Tibial nerve (tissue), 4 donors: ENCODE measurements at places on chromosomes 13 and 19. TPM values are rescaled to one million over a fixed set of nuclear protein-coding genes. Genes with fewer than 3 reads are reported as not detected.

GRCh38 chr19:48400018-48400742 lies 6.7 kb downstream of the GRIN2D start:
- DNase-seq, result peak; percentile 37
- H3K4me3 ChIP-seq, result no peak overlapping the region
- no peaks in the 10 kb centered on the region for H3K4me1 ChIP-seq

GRCh38 chr13:39016787-39017186 lies 21.1 kb downstream of the PROSER1 start:
- H3K27me3 ChIP-seq, result no peaks in the 10 kb centered on the region
- peaks cover 81% of the 10 kb centered on the region for H3K36me3 ChIP-seq
- DNase-seq, result no peak
- peaks cover 3% of the 10 kb centered on the region for H3K4me1 ChIP-seq
- no peak overlapping the region for H3K4me3 ChIP-seq
- no peak overlapping the region for H3K27ac ChIP-seq

- no peaks in the 10 kb centered on the region for H3K36me3 ChIP-seq
- H3K27ac ChIP-seq, result no peak overlapping the region
- no peak overlapping the region for H3K4me3 ChIP-seq
Observed at GRCh38 chr13:112171570-112171965, 104.6 kb downstream of the SOX1 start.

- no peak overlapping the region for H3K4me3 ChIP-seq
- H3K4me1 ChIP-seq, result no peaks in the 10 kb centered on the region
- DNase-seq, result no peak
- H3K27me3 ChIP-seq, result no peaks in the 10 kb centered on the region
Observed at GRCh38 chr19:9705836-9706235, 30.9 kb upstream of the ZNF562 start.

- H3K4me1 ChIP-seq, result no peaks in the 10 kb centered on the region
- no peak overlapping the region for H3K27ac ChIP-seq
- H3K27me3 ChIP-seq, result no peaks in the 10 kb centered on the region
- H3K4me3 ChIP-seq, result no peak overlapping the region
- DNase-seq, result no peak
Observed at GRCh38 chr19:48230555-48231129, 25.1 kb downstream of the CARD8 start.

DNA sequence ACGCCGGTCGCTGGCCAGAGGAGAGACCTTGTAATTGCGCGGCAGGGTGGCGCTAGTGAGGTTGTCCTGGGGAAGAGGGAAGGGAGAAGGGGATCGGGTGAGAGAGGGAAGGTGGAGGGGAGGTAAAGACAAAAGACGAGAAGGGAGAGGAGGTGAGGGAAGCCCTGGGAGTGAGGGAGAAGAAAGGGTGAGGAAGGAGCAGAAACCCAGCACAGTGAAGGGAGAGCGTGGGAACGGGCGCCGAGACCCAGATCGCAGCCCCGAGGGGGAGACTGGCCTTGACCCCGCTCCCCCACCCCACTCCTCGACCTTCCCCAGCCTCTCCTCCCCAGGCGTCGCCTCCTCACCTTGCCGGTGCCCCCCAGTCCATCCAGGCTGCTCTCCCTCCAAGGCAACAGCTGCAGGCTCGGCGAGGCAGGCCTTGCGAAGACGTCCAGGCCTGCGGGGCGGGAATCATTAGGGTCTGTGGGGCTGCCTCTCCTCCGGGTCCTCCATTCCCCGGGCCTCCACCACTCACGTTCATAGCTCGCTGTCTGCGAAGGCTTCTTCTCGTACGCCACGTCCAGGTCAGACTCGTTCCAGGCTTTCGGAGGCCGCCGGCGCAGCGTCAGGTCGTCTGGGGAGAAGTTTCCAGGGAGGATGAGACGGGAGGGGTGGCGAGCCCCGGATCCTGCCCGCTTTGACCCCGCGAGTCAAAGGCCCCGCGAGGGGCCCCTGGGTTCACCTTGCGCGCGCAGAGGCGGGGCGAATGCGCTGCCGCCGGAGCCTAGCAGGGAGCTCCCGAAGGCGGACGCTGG lies 8.8 kb downstream of the PPP1R13L start:
- H3K4me3 ChIP-seq, result no peak overlapping the region
- H3K36me3 ChIP-seq, result peaks cover 7% of the 10 kb centered on the region
- no peak overlapping the region for H3K27ac ChIP-seq
- no peaks in the 10 kb centered on the region for H3K27me3 ChIP-seq

- H3K4me3 ChIP-seq, result no peak overlapping the region
- peaks cover 21% of the 10 kb centered on the region for H3K4me1 ChIP-seq
- H3K27ac ChIP-seq, result peak overlapping the region; percentile 58
- no peaks in the 10 kb centered on the region for H3K36me3 ChIP-seq
- H3K27me3 ChIP-seq, result no peaks in the 10 kb centered on the region
Observed at GRCh38 chr13:80901111-80901510, 560.2 kb upstream of the SPRY2 start.

- H3K27me3 ChIP-seq, result no peaks in the 10 kb centered on the region
- H3K36me3 ChIP-seq, result no peaks in the 10 kb centered on the region
- no peak for DNase-seq
- no peak overlapping the region for H3K4me3 ChIP-seq
- no peaks in the 10 kb centered on the region for H3K4me1 ChIP-seq
Observed at GRCh38 chr13:80486402-80486801, 145.5 kb upstream of the SPRY2 start.

DNA sequence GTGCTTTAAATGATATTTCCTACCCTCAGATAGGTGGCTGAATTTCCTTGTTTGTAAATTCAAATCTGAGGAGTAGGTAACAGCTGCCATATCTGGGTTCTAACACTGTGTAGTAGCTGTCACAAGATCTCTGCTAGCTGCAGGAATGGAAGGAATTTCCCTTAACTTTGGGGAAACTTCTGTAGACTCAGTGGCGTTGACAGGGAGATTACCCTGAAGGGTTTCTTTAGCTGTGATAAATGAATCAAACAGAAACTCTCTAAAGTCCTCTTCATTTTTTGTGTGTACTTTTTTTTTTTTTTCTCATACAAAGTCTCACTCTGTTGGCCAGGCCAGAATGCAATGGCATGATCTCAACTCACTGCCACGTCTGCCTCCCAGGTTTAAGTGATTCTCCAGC lies 5.3 kb upstream of the EPSTI1 start:
- no peak overlapping the region for H3K27ac ChIP-seq
- peaks cover 8% of the 10 kb centered on the region for H3K4me1 ChIP-seq
- H3K36me3 ChIP-seq, result no peaks in the 10 kb centered on the region
- no peak for DNase-seq
- no peak overlapping the region for H3K4me3 ChIP-seq
- H3K27me3 ChIP-seq, result no peaks in the 10 kb centered on the region

DNA sequence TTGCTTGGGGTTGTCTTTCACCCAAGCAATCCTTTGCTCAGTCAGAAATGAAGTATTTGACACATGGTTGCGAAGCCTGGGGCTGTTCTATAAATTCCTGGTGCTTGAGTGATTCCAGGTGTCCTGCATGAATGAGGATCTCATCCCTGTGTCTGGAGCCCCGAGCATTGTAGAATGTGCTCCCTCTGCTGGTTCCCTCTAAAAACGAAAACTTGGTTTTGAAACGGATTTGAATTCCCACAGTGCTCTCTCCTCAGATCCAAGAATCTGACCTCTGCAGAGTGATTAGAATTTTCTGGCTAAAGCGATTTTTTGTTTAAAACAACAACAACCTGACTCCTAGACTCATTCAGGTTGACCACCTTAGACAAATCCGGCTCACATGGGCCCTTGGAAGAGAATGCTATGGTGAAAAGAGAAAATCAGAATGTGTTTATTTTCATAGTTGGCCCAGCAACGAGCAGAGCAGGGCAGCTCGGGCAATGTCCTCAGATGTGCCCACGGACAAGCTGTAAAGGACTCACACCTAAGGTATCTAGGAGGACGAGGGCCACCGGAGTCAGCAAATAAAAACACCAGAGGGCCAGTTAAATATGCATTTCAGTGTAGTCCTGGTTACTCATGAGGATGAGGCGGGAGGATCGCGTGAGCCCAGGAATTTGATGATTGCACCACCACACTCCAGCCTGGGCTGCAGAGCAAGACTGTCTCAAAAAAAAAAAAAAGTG lies 8.7 kb upstream of the ATP12A start:
- peaks cover 8% of the 10 kb centered on the region for H3K4me1 ChIP-seq
- H3K36me3 ChIP-seq, result no peaks in the 10 kb centered on the region
- no peaks in the 10 kb centered on the region for H3K27me3 ChIP-seq
- peak overlapping the region; percentile 65 for H3K27ac ChIP-seq
- peak; percentile 50 for DNase-seq

Gene DMKN
- total RNA-seq, result 22.1 TPM

Gene CPAMD8
- 9.8 TPM for total RNA-seq

Gene ZNF586
- total RNA-seq, result 18.8 TPM

Gene KANK3
- total RNA-seq, result 34.8 TPM

Gene RNF17
- total RNA-seq, result 0.21 TPM

Gene HIPK4
- 0.60 TPM for total RNA-seq

Gene KLK12
- total RNA-seq, result not detected

Gene ATP8A2
- total RNA-seq, result 0.63 TPM

Gene DCLK1
- total RNA-seq, result 63.8 TPM

Gene FAM83E
- not detected for total RNA-seq

Gene CGB8
- not detected for total RNA-seq
